Stimulated activated CD4-positive, alpha-beta T cell treated with anti-CD3 and anti-CD28 coated beads, Interleukin-12 subunit alpha, Interleukin-12 subunit beta, amount 100 ng/mL, for 4 hours (primary cell): ENCODE measurements at places on chromosomes 1 and 21.

- no peak for DNase-seq
Measured at GRCh38 chr1:28058971-28059878, 29.2 kb downstream of the EYA3 start.

DNA sequence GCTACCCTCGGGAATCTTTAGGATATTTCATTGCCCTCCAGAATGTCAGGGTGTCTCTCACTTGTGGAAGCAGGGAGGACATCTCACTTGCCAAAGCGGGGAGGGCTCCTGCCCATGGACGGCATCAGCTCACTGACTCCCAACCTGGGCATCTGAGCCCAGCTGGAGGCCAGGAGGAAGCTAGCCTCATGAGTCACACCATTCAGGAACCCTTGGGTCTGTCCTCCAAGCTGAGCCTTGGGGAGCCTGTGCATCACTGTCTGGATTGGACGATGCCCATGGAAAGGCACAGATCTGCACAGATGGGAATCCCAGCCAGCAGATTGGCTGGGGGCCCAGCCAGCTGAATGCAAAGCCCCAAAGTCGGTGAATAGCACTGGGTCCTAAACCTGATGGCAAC is 25.2 kb downstream of the WNT3A start:
- no peak for DNase-seq

DNA sequence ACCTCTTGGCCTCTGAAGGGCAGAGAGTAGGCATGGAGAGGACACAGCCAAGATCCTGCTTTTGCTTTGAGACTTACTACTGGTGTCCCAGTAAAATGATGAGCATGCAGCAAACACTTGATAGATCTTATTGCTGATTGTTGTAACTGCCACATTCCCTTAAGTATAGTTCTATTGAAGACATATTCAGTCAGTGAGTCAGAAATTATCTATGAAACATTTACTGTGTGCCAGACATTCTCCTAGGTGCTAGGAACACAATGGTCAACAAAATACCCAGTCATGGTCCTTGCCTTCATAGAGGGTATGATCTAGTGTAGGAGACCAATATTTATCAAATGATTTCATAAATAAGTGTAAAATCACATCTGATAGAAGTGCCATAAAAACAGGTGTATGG is 13.6 kb downstream of the STYXL2 start:
- DNase-seq, result no peak

DNA sequence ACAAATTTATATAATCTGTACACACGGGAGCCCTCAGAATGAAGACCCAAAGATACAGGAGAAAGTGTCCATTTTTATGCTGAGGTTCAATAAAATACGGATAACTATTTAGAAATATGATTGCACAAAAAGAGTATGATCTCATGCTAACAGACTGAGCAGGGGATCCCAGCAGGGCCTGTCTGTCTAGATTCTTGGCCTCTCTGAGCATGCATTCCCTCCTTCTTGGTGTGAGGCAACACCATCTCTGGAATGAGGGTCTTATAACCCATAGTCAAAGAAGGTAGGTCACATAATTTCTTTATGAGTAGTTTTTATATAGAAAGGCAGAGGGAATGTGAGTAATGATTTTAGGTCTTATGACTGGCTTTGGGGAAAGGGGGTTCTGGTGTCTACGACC is 5.4 kb downstream of the PRMT6 start:
- no peak for DNase-seq

GRCh38 chr1:44660176-44660575 is 14.1 kb downstream of the TMEM53 start:
- DNase-seq, result no peak

- DNase-seq, result no peak
Measured at GRCh38 chr1:166197597-166197996, 30.8 kb upstream of the FAM78B start.

- DNase-seq, result no peak
Measured at GRCh38 chr21:16750926-16751325, 761.9 kb upstream of the CXADR start.

- DNase-seq, result no peak
Measured at GRCh38 chr1:246786606-246787238, 62.5 kb downstream of the SCCPDH start.

- DNase-seq, result no peak
Measured at GRCh38 chr1:116514708-116515525, 55.9 kb downstream of the CD58 start.

DNA sequence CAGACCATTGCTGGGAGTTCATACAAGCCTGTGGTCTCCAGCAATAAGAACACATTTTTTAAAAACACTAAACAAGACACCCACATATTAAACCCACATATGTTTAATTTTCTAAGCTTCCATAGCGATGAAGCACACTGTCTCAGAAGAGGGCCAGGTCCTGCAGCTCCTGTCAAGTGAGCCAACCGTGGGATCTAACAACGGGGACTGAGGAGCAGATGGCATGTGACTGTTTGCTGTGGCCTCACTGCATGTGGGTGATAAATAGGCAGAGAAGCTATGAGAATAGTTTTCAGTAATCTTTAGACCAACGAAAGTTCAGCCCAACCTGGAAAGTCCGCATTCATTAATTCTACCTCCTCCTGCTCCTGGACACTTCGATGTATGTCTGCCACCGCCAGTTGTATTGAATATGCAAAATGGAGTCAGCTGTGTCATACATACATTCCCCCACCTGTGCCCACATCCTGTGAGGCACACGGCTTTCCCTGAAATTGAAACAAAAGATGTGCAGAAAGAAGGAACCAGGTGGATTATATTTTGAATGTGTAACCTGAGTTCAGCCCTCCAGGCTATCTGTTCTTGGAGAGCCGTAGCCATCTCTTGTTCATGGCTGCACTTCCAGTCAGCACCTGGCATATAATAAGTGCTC is 88.2 kb downstream of the MIS18A start:
- DNase-seq, result no peak

GRCh38 chr1:64550510-64550909 is 80.6 kb downstream of the CACHD1 start:
- DNase-seq, result no peak

DNA sequence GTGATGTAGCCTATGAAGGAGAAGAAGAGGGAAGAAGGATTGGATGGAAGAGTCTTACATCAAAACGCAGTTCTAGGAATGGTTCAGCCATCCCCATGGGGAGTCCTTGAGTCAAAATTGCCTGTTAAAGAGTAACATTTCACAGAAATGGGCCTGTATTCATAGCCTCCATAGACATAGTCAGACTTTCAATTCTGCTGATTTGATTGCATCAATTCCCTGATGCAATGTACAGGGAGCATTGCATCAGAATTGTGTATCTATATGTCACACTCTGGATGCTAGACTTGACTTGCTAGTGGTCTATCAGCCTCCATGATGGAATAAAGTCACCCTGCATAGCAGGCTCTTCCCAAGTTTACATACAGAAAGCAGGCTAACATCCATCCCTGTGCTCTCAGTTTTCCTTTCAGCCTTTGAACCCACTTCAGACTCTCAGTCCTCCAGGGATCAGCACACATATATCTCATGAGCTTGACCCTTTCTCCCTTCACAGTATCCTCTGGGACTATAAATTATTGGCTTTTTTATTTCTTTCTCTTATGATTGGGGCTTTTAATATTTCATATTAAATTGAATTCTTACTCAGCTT is 1111.7 kb upstream of the B3GALT2 start:
- no peak for DNase-seq
